ENCODE measurements at places on chromosomes 1 and 21.

GRCh38 chr1:33375316-33375715 lies 54.4 kb upstream of the A3GALT2 start:
- DNase-seq = no peak
- H3K4me3 ChIP-seq = no peak overlapping the region
- peaks cover 59% of the 10 kb centered on the region for H3K36me3 ChIP-seq
- H3K4me1 ChIP-seq = peaks cover 3% of the 10 kb centered on the region
- H3K27me3 ChIP-seq = no peaks in the 10 kb centered on the region

- peaks cover 13% of the 10 kb centered on the region for H3K4me1 ChIP-seq
- H3K36me3 ChIP-seq = peaks cover 38% of the 10 kb centered on the region
- no peak overlapping the region for H3K4me3 ChIP-seq
- DNase-seq = no peak
- no peaks in the 10 kb centered on the region for H3K27me3 ChIP-seq
These were observed 701 bp upstream of the MUTYH start for GRCh38 chr1:45340816-45341466.

DNA sequence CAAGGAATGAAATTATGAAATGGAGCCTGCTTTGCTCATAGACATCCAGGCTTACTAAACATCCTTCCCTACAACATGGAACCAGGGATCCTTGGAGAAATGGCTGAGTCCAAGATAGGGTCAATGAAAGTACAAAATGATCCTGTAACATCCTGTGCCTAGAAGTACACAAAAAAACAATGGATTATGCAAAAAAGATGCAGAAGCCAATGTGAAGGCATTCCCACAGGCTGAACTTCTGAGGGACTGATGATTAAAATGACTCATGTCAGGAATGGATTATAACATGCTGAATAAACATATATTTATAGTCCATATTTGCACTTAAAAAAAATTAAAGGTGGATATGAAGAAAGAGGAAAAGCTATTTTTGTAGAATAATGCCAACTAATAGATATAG lies 10.4 kb upstream of the HOOK1 start:
- H3K27ac ChIP-seq = no peak overlapping the region
- H3K4me1 ChIP-seq = peaks cover 6% of the 10 kb centered on the region
- H3K4me3 ChIP-seq = no peak overlapping the region
- H3K36me3 ChIP-seq = no peaks in the 10 kb centered on the region
- no peak for DNase-seq
- no peaks in the 10 kb centered on the region for H3K27me3 ChIP-seq

DNA sequence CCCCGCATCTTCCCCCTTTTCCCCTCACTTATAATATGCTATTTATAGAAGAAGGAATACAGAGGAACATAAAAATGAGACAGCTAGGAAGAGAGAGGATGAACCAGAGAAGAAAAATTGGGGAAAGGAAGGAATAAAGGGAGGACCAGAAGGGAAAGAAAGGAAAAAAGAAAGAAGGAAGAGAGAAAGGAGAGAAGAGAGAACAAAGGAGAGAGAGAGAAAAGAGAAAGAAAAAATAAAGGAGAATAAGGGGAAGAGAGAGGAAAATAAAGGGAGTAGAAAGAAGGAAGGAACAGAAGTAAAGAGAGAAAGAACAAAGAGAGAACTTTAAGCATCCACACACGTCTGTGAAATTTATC lies 11.2 kb upstream of the IGSF3 start:
- no peak for DNase-seq
- no peaks in the 10 kb centered on the region for H3K36me3 ChIP-seq
- no peak overlapping the region for H3K4me3 ChIP-seq
- no peak overlapping the region for H3K27ac ChIP-seq

DNA sequence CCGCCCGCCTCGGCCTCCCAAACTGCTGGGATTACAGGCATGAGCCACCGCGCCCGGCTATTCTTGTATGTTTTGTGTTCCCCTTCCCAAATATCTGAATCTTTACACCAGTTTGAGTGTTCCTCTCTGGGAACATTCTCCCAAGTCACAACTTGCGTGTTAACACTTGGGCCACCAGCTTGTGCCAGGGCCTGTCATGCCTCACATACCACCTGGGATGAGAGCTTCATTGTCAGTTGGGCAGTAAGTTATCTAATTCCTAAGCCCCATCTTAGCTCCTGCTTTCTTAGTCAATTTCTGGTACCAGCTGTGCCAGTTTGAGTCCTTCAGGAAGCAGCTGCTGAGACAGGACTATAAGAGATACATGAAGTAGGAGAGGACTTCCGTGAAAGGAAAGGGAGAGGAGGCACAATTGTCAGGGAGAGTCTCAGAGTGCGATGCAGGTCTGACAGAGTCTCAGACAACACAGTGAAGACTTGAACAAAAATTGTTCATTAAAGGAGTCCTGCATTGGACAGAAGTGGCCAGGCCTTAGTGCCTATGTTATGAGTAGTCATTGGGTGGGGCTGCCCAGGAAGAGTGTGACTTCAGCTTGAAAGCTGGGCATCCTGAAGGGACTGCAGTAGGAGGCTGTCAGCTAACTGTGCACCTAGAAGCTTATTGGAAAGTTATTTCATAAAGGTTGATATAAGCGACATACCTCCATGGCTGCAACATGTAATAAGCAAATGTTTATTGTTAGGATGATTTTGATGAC lies 17.3 kb downstream of the ZFYVE9 start:
- H3K27ac ChIP-seq = no peak overlapping the region
- no peak for DNase-seq
- H3K27me3 ChIP-seq = no peaks in the 10 kb centered on the region
- H3K4me1 ChIP-seq = no peaks in the 10 kb centered on the region

GRCh38 chr1:67137307-67137753 lies 2.6 kb upstream of the C1orf141 start:
- H3K27ac ChIP-seq = no peak overlapping the region
- H3K4me1 ChIP-seq = peaks cover 4% of the 10 kb centered on the region
- no peaks in the 10 kb centered on the region for H3K36me3 ChIP-seq

GRCh38 chr1:205794011-205794730 lies 18.8 kb downstream of the SLC41A1 start:
- peaks cover 1% of the 10 kb centered on the region for H3K4me1 ChIP-seq
- DNase-seq = no peak
- H3K36me3 ChIP-seq = peaks cover 92% of the 10 kb centered on the region
- no peak overlapping the region for H3K4me3 ChIP-seq

DNA sequence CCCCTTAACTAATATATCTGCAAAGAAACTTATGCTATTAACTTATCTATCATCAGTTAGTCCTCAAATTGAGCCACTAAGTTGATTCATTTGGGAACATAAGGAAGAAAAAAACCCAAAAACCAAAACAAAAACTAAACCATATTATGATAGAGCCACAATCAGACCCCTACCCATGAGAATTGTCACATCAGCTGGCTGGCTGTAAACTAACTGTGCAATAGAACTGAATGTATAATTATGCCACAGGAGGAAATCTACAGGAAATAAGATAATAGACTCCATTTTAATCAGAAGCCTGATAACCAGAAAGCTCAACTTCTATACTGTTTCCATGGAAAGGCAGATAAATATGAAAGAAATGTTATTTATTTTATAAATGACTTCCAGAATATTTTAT lies 110.0 kb downstream of the RGL1 start:
- H3K4me1 ChIP-seq = peaks cover 4% of the 10 kb centered on the region
- DNase-seq = no peak
- no peaks in the 10 kb centered on the region for H3K27me3 ChIP-seq
- no peak overlapping the region for H3K27ac ChIP-seq
- no peak overlapping the region for H3K4me3 ChIP-seq
- peaks cover 80% of the 10 kb centered on the region for H3K36me3 ChIP-seq

DNA sequence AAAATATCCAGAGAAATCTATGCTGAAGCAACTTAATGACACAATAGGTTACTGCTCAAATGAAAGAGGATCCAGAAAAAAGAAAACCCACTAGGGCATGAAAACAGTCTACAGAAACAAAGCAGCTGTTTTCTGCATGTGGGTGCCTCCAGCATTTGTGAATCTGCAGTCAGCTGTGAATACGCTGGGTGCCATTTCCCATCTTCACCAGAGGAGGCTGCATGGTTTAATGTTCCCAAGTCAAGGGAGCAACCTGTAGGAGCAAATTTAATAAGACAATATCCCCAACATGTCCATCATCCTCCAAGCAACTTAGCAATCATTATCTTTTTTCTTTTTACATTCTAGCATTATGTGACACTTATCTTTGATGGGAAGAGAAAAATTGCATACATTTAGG lies 396.6 kb downstream of the BRINP2 start:
- no peaks in the 10 kb centered on the region for H3K4me1 ChIP-seq
- H3K27ac ChIP-seq = no peak overlapping the region
- DNase-seq = no peak
- no peak overlapping the region for H3K4me3 ChIP-seq

GRCh38 chr1:159505676-159506075 lies 30.1 kb downstream of the OR10J5 start:
- H3K36me3 ChIP-seq = no peaks in the 10 kb centered on the region
- no peaks in the 10 kb centered on the region for H3K4me1 ChIP-seq
- H3K27ac ChIP-seq = no peak overlapping the region
- H3K4me3 ChIP-seq = no peak overlapping the region

DNA sequence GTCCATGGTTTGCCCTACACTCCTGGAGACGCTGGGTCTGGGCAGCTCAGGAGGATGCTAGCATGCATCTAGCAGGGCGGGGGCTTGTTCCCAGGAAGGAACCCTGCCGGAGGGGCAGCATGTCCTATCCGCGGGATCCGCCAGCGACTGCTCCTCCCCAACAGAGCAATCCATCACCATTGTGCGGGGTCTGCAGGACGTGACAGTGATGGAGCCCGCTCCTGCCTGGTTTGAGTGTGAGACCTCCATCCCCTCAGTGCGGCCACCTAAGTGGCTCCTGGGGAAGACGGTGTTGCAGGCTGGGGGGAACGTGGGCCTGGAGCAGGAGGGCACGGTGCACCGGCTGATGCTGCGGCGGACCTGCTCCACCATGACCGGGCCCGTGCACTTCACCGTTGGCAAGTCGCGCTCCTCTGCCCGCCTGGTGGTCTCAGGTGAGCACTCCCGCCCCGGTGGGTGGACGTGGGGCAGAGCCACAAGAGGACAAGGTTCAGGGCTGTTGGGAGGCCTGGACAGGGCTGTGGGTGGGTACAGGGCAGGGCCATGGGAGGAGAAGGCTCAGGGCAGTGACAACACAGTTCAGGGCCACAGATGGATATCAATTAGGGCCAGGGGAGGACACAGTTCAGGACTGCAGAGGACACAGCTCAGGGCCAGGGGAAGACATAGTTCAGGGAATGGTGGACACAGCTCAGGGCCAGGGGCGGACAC lies 71.3 kb downstream of the OBSCN start:
- peaks cover 78% of the 10 kb centered on the region for H3K36me3 ChIP-seq
- no peak overlapping the region for H3K27ac ChIP-seq
- H3K4me1 ChIP-seq = peaks cover 19% of the 10 kb centered on the region
- H3K4me3 ChIP-seq = no peak overlapping the region
- DNase-seq = no peak

- DNase-seq = no peak
- no peak overlapping the region for H3K27ac ChIP-seq
- H3K4me1 ChIP-seq = peaks cover 4% of the 10 kb centered on the region
- H3K36me3 ChIP-seq = no peaks in the 10 kb centered on the region
- H3K27me3 ChIP-seq = no peaks in the 10 kb centered on the region
- H3K4me3 ChIP-seq = no peak overlapping the region
These were observed 583.5 kb upstream of the ZP4 start for GRCh38 chr1:238474263-238474662.

DNA sequence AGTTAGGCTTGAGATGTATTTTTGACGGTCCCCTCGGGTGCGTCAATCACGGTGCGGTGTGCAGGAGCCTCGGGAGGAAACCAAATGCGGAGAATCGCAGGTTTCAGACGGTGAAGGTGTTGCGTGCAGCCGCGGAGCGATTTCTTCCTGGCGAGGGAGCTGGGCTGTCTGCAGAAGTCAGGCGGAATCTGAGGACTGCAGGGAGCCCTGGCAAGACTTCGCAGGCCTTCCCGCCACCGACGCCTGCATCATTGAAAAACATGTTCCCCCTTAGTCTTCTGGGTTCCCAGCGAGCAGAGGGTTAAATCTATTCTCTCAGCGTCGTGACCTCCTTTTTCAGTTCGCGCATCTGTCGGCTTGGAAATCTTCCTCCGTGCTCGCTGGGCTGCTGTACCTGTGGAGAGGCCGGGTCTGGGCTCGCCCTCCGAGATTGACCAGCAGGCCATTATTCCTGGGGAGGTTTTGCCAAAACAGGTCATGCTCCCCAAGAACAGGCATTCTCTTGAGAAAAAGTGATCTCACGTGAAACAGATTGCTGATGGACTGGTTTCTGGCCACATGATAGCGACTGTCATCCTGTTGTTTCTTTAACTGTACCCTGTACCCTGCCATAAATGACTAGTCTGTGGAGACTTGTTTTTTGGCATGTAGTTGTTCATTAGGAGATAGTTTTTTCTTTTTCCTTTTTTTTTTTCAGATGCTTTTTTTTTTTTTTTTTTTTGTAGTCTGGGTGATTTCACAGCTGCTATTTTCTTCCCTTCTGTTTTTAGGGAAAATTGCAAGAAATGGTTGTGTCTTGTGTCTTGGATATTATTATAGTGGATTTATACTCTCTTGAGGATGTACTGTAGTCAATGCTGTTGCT lies 894 bp downstream of the EPB41 start:
- DNase-seq = peak; percentile 52
- H3K4me3 ChIP-seq = peak overlapping the region; percentile 79
- no peaks in the 10 kb centered on the region for H3K27me3 ChIP-seq
- no peak overlapping the region for H3K27ac ChIP-seq

DNA sequence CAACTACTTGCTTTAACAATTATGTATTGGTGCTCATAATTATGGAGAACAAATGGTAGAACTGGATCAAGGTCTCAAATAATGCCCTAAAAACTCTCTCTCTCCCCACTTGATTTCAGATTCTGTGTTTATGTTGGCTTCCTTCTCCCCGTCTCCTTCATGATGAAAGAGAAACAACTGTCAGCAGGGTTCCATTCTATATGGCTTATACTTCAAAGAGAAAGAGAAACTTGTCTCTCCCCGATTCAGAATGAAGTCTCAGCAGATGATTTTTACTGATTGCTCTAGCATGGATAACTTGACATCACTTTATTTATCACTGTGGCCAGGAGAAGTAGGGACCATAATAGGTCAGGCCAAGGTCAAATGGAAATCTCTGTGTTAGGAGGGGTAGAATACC lies 575.6 kb downstream of the AGBL4 start:
- DNase-seq = no peak
- H3K4me1 ChIP-seq = no peaks in the 10 kb centered on the region
- H3K36me3 ChIP-seq = no peaks in the 10 kb centered on the region
- no peak overlapping the region for H3K27ac ChIP-seq
- no peaks in the 10 kb centered on the region for H3K27me3 ChIP-seq
- H3K4me3 ChIP-seq = no peak overlapping the region
